ENCODE measurements at places on chromosomes 16 and 17.

- DNase-seq = no peak
Measured at GRCh38 chr17:33950061-33950460, 305.0 kb upstream of the CCL2 start.

- DNase-seq = no peak
Measured at GRCh38 chr17:79096477-79096876, 21.9 kb downstream of the ENGASE start.

GRCh38 chr17:48728232-48729231, at the start of gene HOXB13:
TSS of gene HOXB13 (minus strand) at chr17:48728750. CDS start at chr17:48728593, 157 bp downstream.
- no peak for DNase-seq

DNA sequence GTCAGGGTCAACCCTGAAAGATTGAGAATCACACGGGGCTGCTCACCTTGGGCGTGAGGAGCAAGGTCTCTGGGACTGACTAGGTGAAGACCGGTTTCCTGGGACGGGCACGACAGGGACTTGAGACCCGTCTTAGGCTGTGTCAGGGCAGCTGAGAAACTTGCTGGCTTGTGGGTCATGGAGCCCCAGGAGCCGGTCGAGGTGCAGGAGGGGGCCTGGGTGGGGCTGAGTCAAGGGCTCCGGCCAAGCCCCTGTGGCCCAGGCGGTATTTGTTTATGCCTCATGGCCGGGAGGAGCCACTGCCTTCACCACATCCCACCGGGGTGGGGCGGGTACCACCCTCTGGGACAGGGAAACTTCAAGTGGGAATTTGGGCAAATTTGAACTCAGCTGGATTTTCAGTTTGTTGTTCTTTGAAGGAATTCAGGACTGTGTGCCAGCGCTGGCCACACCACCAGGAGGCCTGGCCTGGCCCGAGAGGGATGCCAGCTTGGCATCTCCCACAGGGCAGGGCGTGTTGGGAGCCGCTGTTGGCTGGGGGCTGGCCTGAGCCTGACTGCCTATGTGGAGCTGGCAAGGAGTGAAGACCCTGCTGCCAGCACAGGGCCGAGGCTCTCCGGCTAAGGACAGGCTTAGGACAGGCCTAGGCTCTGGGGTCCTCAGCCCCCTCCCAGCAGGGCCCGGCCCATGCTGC, 116.1 kb downstream of the METRNL start:
- no peak for DNase-seq

- no peak for DNase-seq
Measured at GRCh38 chr16:14307527-14308367, 236.6 kb downstream of the MRTFB start.

DNA sequence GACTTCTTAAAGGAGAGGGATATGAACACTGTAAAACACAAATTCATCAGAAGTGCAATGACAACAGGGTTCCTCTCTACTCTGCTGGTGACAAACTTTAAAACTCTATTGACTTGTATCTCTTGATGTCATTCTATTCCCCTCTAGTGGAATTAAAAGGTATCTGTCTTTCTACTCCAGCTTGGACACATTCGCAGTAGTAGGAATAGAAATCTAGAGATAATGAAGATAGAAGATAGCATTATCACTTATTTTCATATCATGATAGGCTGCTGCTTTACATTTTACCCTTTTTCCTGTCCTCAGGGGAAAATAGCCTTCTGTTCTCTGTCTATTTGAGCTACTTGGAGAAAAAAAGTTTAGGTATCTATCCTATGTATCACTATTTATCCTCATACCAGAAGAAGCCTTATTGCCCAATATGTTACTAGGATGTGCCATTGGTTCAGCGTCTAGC, 209.6 kb upstream of the CACNG5 start:
- no peak for DNase-seq

All from NCI-H2171 (cell line).